ENCODE measurements at places on chromosomes 13 and 19.
A peak's percentile ranks its signal among the peaks of the same experiment; 100 is the strongest.

- no peak for DNase-seq
Observed at GRCh38 chr13:114108141-114108761, 24.2 kb downstream of the RASA3 start.

- DNase-seq: no peak
Observed at GRCh38 chr13:27765650-27766049, 26.6 kb upstream of the GSX1 start.

DNA sequence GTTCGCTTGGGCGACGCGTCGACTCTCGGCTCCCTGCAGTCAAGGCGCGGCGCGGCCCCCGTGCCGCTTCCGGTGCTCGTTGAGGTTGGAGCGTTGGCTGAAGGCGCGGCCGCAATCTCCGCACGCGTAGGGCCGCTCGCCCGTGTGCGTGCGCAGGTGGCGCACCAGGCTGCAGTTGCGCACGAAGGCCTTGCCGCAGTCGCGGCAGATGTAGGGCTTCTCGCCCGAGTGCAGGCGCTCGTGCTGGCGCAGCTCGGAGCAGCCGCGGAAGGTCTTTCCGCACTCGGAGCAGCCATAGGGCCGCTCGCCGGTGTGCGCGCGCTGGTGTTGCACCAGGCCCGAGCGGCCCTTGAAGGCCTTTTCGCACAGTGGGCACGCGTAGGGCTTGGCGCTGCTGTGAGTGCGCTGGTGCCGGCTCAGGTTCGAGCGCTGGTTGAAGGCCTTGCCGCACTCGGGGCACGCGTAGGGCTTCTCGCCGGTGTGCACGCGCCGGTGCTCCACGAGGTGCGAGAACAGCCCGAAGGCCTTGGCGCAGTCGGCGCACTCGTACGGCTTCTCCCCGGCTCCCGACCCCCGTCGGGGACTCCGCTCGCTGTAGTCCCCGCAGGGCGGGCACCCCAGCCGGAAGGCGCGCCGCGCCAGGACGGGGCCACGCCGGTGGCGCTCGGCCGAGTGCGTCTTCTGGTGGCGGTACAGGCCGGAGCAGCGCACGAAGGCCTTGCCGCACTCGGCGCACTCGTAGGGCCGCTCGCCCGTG is 5.3 kb upstream of the ZNF497 start:
- DNase-seq: no peak

DNA sequence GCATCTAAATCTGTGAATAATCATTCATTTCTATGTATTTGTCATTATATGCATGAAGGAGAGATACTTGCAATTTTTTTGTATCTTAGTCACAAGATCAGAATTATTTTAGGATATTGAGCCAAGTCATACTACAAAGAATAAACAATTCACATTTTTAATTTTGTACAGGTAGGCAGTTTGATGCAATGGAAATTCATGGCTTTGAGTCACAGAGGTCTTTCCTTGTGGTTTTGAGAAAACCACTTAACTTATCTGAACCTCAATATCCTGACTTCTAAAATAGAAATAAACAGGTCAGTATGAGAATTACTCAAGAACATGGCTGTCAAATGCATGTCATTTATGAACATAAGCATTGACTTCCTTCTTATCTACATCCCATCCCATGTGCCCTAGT is 221.4 kb upstream of the SLC10A2 start:
- no peak for DNase-seq

- DNase-seq: no peak
Observed at GRCh38 chr13:73057284-73058063, 1.3 kb upstream of the KLF5 start.

DNA sequence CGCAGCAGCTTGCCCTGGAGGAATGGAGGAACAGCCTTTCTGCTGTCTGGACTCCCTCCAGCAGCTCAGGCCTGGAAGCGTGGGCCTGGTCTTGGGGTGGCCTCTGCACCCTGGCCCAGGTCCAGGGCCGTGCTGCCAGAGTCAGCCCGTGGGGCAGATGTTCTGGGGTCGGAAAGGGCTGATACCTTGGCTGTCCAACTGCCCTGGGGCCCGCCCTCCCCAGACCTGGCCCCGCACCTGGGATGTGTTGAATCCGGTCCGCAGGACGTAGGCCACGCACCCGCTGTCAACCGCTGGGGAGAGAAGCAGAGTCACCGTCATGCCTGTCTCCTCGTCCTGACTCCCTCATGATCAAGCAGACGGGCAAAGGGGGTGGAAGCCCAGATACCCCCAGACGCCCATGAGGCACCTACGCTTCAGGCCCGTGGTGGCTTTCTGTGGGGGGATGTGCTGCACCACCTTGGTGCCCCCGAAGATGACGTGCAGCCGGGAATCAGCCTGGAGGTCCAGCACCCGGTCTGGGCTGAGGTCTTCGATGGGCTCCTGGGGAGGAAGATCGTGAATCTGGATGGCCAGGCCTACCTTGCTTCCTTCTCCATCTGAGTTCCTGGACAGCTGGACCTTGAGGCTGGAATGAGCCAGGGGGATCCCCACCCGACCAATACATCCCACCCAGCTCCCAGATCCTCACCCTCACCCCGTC is 7.7 kb downstream of the ATP13A1 start:
- no peak for DNase-seq

DNA sequence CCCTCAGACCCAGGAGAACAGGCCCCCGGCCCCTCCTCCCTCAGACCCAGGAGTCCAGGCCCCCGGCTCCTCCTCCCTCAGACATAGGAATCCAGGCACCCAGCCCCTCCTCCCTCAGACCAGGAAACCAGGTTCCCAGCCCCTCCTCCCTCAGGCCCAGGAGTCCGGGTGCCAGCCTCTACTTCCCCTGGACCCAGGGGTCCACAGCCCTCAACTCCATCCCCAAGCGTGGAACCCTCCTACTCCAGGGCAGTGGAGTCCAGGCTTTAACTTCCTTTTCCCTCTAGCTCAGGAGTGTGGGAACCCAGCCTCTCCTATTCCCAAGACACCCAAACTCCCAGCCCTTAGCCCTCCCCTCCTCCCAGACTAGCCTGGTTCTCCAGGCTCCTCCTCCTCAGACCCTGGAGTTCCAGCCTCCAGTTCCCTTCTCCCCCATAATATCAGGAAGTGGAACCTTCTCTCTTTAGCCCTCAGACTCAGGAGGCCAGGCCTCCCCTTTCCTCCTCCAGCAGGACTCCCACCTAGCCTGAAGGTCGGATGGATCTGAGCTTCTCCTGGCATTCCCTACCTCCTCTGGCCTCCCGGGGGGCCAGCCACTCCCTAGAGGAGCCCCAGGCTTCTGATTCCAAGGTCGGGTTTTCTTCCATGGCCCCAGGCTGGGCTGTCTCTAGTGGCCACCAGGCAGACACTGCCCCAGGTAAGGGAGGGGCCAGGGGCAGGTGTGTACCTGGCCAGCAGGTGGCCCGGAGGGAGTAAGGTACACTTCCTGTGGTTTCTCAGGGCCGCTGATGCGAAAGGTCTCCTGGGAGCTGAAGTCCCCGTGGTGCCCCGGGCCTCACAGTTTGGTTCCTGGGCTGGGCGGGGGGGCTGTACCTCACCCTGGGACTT is at the start of gene TMC4:
Gene TMC4 (minus strand): TSS at position 690 of the 888 bp plus-strand sequence. CDS start 43 bp downstream, at position 647.
- no peak for DNase-seq

- no peak for DNase-seq
Observed at GRCh38 chr19:55443045-55443823, at the start of gene SHISA7. SHISA7 (minus strand) TSS chr19:55443300; CDS start chr19:55442863, 437 bp downstream.

- DNase-seq: peak; percentile 64
Observed at GRCh38 chr19:55206664-55207500, 2.4 kb downstream of the PTPRH start.

- peak; percentile 12 for DNase-seq
Observed at GRCh38 chr13:36848199-36848982, 29.4 kb downstream of the RFXAP start.

- DNase-seq: no peak
Observed at GRCh38 chr13:35879111-35879510, 252.1 kb downstream of the DCLK1 start.

GRCh38 chr13:77521595-77522367 is 13.7 kb upstream of the SCEL start:
- DNase-seq: no peak

DNA sequence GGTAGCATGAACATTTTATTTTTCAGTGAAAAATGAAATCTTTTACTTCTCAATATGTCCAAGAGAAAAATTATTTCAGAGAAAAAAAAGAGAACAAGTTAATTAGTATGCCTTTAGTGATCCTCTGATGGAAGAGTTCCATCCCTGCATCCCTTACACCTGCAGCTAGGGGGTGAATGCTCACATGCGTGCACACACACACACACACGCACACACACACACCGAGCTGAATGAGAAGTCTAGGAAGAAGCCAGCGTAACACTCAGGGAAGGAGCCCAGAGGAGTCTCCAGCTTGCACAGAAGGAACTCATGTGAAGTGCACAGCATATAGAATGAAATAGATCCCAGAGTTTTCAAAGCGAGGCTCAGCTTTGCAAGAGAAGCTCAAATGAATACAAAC is 510.5 kb downstream of the IRS2 start:
- DNase-seq: no peak

DNA sequence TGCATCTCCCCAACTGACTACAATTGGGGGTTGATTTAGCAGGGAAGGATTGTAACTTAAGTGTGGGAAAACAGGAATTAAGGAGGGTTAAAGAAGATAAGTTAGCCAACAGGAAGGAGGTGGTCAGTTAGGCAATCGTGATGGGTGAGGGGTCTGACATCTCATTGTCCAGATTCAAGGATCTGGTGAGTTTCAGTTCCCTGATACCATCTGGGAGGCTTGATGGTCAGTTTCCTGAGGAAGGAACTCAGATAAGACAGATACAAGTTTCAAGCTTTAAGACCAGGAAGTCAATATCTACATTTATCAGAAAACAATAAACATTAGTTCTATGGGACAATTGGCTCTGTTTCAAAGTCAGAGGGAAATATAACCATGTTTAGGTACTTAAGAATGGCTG is 601.8 kb downstream of the SLITRK6 start:
- no peak for DNase-seq

DNA sequence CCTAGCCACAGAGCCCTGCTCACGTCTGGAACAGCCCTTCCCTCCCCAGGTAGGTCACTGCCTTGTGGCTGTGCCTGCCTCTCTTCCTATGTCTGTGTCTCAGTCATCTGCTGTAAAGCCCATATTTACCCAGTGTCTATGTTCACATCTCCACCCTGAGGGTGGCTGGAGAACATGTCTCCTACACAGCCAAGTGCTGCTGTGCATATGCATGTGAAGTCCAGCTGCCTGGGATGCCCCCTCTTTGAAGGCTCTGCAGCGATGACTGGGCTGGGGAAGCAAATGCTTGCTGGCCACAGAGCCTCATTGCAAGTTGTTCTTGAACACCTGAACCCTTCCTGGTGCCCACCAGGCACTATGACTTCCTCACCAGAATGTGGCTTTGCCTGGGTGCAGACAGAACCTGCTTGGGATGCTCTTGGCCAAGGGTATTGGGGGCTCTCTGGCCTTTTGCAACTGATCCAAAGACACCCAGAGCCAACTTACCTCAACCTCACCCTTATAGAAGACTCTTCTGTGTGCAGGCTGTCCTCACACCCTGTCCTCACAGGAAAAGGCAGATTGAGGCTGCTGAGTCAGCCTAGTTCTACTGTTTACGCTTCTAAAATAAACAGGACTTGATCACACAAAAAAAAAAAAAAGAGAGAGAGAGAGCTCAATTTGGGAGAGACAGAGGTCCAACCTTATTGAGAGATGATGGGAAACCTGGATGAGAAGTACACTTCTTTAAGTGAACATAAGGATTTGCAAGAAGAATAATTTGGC is 26.5 kb downstream of the MRPL57 start:
- DNase-seq: no peak

DNA sequence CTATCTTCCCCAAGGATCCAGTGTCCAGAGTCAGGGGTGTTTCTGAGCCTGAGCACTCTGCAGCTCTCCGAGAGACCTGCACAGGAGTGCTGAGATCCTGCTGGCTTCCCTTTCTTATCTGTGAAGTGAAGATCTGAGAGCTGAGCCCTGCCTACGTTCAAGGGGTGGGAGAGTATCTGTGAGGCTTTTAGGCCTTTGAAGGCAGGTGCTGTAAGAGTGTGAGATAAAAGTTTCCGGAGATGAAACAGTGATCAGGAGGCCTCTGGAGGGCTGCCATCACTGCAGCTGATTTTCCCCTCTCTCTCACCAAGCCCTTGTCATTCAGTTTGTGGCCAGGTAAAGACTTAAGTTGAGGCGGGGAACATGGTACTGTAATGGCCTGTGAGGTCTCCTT is 83.1 kb downstream of the AKAP11 start:
- peak; percentile 57 for DNase-seq

DNA sequence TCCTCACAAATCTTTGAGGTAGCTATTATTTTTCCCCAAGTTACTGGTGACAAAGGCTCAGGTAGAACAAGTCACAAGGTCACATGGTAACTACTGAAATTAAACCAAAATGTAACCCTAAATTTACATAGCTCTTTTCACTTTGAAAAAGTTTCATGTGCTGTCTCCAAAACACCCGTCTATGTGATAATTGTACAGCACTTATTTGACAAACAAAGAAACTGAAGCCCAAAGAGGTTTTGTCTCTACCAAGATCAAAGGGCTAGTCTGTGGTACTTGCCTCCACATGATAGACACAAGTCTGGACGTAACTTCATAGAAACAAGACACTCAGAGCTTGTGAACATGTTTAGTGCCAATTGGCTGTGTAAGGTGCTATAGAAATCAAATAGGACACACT is 108.3 kb downstream of the SACS start:
- no peak for DNase-seq

GRCh38 chr19:39590265-39590664 is 12.1 kb upstream of the LGALS13 start:
- DNase-seq: no peak

- no peak for DNase-seq
Observed at GRCh38 chr13:78630511-78630910, 27.2 kb upstream of the POU4F1 start.

- DNase-seq: no peak
Observed at GRCh38 chr19:2207008-2207407, 29.1 kb downstream of the PLEKHJ1 start.

- DNase-seq: no peak
Observed at GRCh38 chr13:46666727-46667456, 113.9 kb downstream of the LRCH1 start.

GRCh38 chr19:2110822-2111221 is 14.1 kb downstream of the IZUMO4 start:
- DNase-seq: no peak

DNA sequence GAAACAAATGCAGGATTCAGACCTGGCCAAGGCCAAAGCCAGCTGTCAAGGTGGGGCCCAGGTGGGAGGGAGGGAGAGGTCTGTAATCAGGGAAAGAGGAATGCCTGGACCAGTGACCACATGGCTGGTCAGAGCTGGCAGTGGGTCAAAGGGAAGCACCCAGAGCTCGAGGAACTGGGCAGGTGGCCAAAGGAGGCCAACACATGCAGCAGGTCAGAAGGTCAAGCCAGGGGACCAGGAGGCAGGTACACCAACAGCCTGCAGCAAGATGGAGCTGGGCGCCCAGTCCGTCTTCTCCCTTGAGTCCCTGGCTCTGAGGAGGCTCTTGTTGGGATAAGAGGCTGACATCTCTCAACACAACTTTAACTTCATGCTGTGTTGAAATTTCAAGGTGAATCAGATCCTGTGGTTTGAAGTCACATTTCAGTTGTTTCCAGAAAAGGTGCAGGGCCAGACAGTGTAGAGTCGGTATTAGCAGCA is 17.1 kb downstream of the GPATCH1 start:
- no peak for DNase-seq

GRCh38 chr19:19427302-19427701 is 21.8 kb downstream of the GATAD2A start:
- no peak for DNase-seq

- no peak for DNase-seq
Observed at GRCh38 chr19:40147693-40148347, 43.4 kb upstream of the MAP3K10 start.
